ENCODE measurements at places on chromosomes 2 and 18. TPM values are rescaled to one million over a fixed set of nuclear protein-coding genes. Genes with fewer than 3 reads are reported as not detected.

The DNAJC5G gene
- total RNA-seq, result not detected

GRCh38 chr2:86633155-86633651 lies 9.5 kb upstream of the RNF103 start:
- DNase-seq, result no peak

GRCh38 chr2:218249691-218250090 lies 11.1 kb upstream of the GPBAR1 start:
- DNase-seq, result no peak

- DNase-seq, result no peak
Observed at GRCh38 chr2:226023383-226023782, 623.9 kb downstream of the NYAP2 start.

- no peak for DNase-seq
Observed at GRCh38 chr2:106977717-106978116, 91.8 kb upstream of the ST6GAL2 start.

- no peak for DNase-seq
Observed at GRCh38 chr18:46787674-46788073, 30.8 kb upstream of the ST8SIA5 start.

The ZNG1B gene
- total RNA-seq, result 44.9 TPM

GRCh38 chr2:228613133-228613850 lies 431.8 kb upstream of the SPHKAP start:
- DNase-seq, result no peak

DNA sequence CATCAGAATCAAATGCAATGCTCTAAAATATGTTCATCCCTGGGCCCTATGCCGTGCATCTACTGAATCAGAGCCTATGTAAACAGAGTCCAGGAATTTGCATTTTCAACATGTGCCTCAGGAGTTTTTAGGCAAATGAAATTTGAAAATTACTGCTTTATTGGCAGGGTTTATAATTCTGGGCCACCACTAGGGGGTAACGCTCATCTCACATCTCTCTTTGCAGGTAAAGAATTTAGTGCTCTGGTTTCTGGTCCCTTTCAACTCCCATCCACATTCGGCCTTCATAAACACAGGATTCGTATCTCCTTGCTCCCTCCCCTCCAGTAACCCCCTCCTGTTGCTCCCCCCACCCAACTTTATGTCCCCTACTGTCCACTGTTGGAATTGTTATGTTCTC lies 49.3 kb downstream of the LYPD6B start:
- no peak for DNase-seq

DNA sequence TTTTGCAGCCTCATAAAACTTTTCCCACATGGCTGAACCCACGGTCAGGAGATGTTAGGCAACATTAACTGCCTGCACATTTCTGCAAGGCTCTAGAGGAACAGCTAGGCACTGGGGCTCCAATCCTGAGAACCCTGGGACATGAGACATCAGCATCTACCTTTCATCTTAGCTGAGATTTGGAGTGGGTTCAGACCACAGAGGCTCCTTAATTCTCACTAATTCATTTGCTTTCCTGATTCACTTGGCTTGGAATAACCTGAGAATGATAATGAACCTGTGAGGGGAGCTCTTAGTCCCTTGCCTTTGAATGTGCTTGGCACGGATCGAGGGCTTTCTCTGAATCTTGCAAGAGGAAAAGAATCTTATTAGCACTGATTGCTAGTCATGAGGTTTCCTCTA lies 266.2 kb downstream of the FIGN start:
- DNase-seq, result no peak

DNA sequence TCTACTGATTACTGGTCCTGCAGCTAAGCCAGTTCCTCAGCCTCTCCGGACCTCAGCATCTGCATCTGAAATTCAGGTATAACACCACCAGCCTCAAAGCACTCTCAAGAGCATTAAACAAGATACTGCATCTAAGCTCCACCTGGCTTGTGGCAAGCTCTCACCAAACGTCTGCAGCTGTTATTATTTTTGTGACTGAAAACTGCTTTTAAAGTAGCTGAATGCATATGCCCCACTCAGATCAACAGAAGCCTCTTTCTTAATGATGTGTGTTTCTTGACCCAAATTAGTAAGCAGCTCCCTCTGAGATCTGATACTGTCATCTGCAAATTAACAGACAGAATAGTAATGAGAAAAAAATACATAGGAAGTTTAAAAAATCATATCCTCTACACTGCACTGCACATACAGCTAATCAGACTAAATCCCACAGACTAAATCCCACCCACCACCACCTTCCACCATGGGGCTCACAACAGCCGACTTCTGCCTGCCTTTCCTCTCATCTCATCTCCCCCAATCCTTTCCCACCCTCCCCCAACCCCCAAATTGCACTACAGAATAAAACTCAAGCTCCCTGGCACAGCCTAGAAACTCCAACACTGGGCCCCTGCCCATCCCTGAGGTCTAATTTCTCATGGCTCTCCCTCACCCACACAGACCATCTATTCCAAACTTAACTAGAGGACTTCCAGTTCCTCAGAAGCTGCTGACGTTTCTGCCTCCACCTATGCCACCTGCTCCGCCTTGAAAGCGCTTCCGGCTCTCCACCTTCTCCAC lies 52.9 kb downstream of the TMEM163 start:
- no peak for DNase-seq

DNA sequence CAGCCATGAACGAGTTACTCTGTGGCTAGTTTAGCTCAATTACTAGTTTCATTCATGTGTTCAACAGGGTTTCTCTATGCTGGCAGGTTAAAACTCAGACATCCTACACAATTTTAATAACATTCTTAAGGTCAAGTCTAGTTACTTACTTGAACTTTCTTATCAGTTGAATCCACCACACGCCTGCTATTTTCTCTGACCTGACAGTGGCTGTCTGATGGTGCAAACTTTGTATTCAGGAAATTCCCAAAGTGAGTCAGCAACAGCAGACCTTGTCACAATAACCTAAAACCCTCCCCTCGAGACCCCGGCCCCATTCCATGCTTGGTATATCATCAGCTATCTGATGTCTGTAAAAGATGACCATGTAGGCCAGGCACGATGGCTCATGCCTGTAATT lies 20.8 kb upstream of the CIDEA start:
- DNase-seq, result no peak

The SMYD1 gene
- not detected for total RNA-seq

Data from SJSA1 (cell line).